MCF 10A (cell line): ENCODE measurements at places on chromosomes 6 and 20. TPM values are rescaled to one million over a fixed set of nuclear protein-coding genes. Genes with fewer than 3 reads are reported as not detected.

DNA sequence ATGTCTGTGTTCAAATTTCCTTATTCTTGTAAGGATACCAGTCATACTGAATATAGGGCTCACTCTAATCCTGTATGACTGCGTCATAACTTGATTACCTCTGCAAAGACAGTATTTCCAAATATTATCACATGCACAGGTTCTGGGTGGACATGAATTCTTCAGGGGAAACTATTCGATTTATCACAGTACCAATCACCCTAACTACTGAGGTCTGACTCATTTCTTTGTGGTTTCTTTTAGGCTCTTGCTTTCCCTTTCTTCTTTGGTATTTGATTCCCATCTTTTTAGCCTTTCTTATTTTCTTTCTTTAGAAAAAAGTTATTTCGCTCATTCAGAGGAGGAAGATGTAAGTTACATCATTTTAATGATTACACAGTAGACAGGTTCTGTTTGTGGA lies 40.3 kb upstream of the TBX18 start:
- peak; percentile 44 for DNase-seq

Gene ATP9A
- 7.3 and 16.4 TPM in 2 replicates for total RNA-seq

Gene PLN
- total RNA-seq = not detected in 2 replicates

GRCh38 chr6:90135667-90136066 lies 161.0 kb downstream of the BACH2 start:
- DNase-seq = peak; percentile 50

DNA sequence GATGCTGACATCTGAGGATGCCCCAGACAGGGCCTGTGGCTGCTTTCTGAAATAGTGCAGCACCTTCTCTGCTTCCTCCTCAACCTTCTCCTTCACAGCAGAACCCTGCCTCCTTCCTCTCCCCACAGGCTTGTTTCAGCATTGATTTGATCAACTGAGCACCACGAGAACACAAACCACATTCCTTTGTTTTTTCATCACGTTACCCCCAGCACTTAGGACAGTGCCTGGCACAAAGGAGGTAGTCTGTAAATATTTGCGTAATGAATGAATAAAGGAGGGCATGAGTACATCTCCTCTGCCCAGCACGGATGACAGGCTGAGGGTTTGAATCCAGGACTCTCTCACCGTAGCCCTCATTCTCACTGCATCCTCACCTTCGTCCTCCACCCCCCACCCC lies 21.3 kb upstream of the WFDC2 start:
- no peak for DNase-seq

DNA sequence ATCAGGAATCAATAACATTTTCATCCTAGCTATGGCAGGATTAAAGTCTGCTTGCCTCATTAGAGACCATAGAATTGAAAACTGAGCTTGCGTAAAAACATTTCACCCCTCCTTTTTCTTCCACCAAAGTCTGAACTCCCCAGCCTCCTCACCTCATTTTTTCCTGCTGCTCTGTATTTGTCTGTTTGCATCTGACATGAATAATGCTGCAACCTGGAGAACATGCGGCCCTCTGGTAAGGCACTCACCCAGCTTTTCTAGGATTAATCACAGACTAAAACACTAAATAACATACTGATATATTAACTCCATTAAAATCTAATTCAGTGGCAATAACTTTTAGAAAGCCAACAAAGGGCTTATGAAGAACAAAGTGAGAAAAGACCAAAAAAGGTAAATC lies 677.7 kb upstream of the NRSN1 start:
- DNase-seq = no peak

- DNase-seq = no peak
Observed at GRCh38 chr6:142761756-142762155, 183.2 kb downstream of the HIVEP2 start.

DNA sequence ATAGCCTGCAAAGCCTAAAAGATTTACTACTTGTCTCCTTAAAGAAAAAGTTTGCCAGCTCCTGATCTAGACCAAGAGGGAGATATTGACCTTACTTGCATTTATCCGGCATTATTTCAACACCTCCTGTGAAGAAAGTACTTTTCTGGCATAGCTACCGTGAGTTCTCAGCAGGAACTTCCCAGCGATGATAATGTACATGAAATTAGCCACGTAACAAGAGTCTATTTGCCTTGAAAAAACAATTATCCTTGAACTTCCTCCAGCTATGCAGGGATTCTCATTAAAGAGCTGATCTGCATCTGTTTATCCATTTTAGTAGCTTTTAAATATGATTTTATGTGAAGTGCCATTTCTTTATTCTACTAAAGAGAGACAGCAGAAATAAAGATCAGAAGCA lies 41.7 kb downstream of the ALDH5A1 start:
- no peak for DNase-seq

Gene KIF6
- 0.91 and 1.3 TPM in 2 replicates for total RNA-seq

DNA sequence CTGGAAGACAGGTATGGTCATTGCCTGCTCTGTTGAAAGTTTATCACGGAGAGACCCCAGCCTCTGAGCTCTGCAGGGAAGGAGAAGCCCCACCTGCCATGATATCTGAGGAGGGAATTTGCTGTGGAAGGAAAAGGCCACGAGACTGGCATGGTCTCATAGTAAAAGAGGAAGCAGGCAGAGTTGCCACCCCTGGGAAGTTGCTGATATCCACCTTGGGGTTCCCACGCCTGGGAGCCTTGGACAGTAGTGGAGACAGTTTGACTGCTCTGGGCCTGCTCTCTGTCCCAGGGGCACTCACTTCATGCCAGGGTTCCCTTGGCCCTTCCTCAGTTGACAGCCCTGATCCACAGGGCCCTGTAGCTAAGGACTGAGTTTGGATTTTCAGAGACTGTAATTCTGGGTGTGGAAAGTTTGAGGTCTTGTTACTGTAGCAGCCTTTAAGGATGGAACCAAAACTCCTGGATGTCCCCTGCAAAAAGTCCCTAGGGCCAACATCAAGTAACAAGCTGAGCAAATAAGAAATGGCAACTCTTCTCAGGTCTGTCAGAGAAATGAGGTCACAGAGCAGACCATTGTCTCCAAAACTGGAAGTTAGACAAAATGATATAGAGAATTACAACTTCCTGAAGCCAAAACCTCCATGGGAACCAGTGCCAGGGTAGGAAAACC lies 6.9 kb upstream of the SIRPB1 start:
- no peak for DNase-seq

- DNase-seq = no peak
Observed at GRCh38 chr20:3248167-3248992, 9.4 kb upstream of the SLC4A11 start.

- DNase-seq = peak; percentile 100
Observed at GRCh38 chr20:25237610-25238318, 10.1 kb upstream of the PYGB start.

- DNase-seq = no peak
Observed at GRCh38 chr20:329851-330232, 4.5 kb downstream of the SOX12 start.

DNA sequence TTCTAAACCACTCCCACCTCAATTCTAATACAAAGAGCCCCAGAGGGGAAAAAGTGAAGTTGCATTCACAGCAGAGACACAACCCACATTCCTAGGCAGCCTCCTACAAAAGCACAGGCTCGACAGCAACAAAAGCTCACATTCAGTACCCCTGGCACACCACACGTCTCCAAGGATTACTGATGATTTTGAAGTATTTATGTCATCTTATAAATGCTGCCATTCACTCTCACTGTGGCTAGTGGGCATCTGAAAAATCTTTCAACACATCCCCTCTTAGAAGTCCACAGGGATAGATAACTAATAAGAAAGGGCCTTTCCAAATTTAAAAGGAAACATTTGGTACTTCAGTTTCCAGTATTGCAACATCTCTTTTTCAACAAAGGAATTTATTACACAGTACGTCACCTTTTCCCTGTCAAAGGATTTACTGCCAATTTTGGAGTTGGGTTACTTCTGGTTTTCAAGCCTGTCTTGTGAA lies 146.7 kb downstream of the TASP1 start:
- peak; percentile 77 for DNase-seq

Gene SEL1L2
- total RNA-seq = not detected in 2 replicates

GRCh38 chr6:130900913-130901312 lies 73.7 kb downstream of the SMLR1 start:
- peak; percentile 77 for DNase-seq

Gene SYS1
- 19.1 and 28.2 TPM in 2 replicates for total RNA-seq

DNA sequence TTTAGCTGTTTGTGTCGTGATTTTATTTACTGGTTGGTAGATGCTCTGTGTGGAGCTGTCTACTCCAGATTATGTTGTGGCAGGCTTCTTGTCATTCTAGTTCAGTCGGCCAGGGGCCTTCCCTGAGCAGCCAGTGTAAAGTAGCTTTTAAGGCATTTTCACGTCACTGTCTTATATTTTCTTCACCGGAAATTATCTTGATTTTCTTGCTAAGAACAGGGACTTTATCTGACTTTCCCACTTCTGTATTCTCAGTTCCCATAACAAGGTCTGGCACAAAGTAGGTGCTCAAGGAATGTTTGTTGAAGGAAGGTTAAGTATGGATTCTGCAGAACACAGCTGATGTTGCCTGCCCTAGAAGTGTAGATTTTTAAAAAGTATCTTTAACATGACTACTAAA lies 868 bp downstream of the LTV1 start:
- peak; percentile 10 for DNase-seq

Gene RAET1G
- total RNA-seq = 8.3 and 9.9 TPM in 2 replicates

DNA sequence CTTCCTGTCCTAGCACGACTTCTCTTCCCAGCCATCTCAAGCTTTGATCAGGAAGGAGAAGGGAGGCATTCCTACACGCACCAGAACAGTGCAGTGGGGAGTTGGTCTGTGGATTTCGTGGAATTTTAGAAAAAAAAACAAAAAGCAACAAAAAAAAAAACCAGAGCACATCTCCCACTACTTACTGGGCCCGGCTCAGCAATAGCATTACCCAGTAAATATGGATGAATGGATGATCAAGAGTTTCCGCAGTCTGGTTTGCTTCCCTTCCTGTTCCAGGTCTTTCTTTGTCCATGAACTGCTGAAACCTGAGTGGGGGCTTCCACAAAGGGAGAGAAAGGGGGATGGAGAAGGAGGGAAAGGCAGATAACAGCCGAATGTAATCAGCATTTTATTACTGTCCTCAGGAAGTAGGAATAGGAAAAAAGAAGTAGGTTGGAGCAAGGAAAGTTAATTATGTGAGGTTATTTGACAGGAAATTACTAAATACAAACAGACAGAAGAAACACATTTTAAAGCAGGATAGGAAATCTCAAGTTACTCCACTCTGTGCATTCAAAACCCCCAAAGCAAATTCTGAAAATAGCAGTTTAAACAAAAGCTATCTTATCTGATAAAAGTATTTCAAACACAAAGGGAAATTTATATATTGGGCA lies 349.0 kb downstream of the PRL start:
- DNase-seq = no peak

GRCh38 chr6:129368076-129368475 lies 341.9 kb downstream of the ARHGAP18 start:
- no peak for DNase-seq

DNA sequence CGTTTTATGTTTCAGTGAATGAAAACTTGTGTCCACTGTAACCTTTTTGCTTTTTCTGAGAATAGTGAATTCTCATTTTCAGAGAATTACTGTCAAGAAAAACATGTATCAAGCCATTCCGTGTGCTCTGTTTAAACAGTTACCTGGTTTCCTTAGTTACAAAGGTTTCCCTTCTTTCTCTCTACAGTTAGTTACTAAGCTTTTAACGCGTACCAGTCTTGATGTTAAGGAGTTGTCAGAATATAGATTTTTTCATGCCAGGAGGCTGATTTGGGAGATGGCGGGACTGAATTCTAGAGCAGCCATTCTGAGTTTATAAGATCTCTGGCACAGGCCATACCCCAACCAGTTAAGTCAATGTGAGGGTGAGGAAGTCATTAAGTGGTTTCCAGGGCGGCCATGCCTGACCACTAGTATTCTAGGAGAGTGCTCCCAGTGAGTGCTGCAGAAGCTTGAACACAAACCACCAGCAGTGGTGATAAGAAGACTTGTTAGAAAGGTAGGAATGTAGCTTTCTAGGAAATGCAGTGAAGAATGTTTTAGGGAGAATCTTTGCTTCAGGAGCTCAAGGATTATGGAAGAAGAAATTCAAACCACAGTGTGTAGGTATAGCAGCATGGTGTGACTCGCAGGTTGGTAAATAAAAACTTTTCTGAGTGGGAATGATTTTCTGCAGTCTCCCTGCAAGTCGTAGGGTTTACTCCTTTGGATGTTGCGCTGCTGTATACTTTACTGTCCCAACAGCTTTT lies 112.9 kb downstream of the JARID2 start:
- DNase-seq = no peak

Gene ADGRF1
- 1.3 and 3.5 TPM in 2 replicates for total RNA-seq
